ENCODE measurements at places on chromosomes 11 and 22.

DNA sequence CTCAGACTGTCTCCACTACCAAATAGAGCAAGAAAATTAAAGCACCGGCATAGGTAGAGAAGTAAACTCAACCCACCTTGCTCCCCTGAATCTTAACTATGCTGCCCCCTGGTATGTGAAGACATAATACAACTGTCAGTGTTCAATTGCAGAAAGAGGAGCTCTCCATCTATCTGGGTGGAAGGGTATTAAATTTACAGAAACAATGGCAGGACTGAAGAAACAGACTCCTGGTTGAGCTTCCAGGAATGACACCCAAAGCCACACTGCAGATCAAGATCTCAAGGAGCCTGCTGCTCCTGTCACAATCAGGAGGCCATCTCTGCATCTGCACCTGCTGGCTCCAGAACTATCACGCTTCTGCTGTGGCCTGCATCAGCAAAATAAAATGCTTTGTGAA lies 132.1 kb upstream of the BMAL1 start:
- DNase-seq: no peak

- no peak for DNase-seq
Measured at GRCh38 chr11:63508745-63509144, 2.9 kb downstream of the LGALS12 start.

- DNase-seq: no peak
Measured at GRCh38 chr11:24859801-24860300, 363.0 kb downstream of the LUZP2 start.

DNA sequence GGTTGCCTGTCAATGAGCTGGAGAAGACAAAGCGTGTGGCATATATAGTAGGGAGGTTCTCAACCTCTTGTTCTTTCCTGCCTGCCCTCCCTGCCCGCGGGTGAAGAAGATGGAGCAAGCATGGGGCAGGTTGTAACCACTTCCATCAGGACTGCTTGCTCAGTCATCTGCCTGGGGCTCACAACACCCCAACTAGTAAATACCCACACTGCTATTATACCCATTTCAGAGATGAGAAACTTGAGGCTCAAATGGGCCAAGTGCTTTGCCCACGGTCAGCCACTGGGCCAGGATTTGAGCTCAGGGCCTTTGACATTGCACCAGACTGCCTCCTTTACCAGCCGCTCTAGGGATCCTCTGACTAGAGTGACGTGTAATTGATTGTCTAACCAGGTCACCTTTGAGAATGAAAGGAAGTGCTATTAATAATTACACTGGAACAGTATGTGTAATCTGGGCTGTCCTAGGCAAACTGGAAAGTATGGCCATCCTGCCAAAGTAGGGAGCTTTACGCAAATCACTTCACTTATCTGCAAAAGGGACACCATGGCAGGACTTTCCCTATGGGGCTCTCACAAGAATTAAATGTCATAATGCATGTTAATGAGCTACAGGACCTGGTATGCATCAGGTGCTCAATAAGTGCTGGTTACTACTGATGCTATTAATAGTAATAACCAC lies 2.8 kb upstream of the CDC42EP1 start:
- DNase-seq: no peak

DNA sequence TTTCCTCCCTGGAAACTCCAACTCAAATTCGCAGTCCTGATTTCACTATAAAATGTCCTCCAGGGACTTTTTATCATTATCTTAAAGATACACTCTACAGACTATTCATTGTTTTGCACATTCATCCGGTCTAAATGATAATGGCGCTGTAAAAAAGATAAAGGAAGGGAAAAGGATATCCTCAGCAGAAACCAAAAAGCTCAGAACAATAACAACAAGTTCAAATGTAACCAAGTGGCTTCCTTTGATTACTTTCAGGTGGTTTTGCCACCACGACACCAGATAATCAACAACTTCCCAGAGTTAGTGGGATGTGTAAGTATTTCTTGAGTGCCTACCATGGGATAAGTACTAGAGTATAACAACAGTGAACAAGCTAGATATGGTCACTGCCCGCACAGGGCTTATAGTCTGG lies 26.3 kb downstream of the PRCP start:
- no peak for DNase-seq

- no peak for DNase-seq
Measured at GRCh38 chr11:15099267-15099666, 15.5 kb upstream of the INSC start.

- peak; percentile 92 for DNase-seq
Measured at GRCh38 chr11:117273550-117274289, 17.4 kb upstream of the BACE1-AS start.

DNA sequence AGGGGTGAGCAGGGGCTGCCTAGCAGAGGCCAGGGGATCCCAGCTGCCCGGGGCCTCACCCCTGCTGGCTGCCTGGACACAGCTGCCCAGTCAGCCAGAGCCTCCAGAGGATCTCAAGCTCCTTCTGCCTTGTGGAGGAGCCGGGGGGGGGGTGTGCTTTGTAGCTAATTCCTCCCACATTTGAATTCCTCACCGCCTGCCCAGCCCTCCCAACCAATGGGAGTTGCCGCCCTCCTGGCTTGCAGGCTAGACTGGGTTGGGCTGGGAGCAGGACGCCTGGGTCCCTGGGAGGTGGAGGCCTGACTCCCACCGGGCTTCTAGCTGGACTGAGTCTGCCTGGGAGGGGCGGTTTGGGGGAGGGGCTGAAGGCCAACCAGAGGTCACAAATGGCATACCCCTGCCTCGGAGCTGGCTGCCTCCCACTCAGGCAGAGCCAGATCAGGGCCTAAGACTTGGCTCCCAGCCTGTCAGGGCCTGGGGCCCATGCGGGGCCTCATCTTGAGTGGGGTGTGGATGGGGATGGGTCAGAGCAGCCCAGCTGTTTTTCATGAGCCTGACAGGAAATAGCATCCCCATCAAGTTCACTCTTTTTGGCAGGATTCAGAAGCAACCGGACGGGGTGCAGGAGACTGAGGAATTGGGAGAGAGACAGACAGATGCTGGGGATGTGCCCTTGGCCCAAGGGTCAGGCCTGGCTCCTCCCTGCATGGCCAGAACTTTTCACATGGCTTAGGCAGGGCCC lies 29.2 kb upstream of the PDE2A start:
- peak; percentile 88 for DNase-seq

GRCh38 chr11:119531623-119532022 lies 108.7 kb upstream of the THY1 start:
- DNase-seq: no peak

- peak; percentile 60 for DNase-seq
Measured at GRCh38 chr11:62611705-62612365, 740 bp downstream of the EML3 start.

DNA sequence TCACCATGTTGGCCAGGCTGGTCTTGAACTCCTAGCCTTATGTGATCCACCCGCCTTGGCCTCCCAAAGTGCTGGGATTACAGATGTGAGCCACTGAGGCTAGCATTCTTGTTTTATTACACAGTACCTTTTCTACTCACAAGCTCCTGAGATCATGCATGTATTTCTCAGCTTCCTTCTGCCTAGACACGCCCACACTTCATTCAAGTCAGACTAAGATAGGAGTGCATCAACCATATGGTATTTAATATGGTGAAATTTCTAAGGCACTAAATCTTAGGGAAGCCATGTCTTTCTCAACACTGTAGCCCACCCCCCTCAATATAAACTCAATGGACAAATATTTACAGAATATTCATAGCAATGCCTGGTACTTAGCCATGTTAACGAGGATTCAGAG lies 62.1 kb downstream of the SLC25A17 start:
- peak; percentile 42 for DNase-seq

DNA sequence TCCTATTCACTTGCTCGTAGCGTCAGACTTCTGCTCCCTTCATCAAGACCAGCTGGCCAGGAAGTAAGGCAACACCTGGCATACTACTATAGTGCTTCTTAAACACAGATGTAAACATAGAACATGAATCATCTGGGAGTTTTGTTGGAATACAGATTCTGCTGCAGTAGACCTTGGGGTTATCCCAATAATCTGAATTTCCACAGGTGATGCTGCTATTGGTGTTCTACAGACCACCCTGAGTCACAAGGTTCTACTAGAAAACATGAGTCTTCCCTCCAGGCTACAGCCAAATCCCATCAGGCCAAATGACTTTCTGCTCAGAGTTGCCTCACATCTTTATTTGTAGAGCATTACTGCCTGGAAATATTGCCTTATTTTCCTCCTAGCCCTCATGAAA lies 175.2 kb downstream of the NELL1 start:
- no peak for DNase-seq

DNA sequence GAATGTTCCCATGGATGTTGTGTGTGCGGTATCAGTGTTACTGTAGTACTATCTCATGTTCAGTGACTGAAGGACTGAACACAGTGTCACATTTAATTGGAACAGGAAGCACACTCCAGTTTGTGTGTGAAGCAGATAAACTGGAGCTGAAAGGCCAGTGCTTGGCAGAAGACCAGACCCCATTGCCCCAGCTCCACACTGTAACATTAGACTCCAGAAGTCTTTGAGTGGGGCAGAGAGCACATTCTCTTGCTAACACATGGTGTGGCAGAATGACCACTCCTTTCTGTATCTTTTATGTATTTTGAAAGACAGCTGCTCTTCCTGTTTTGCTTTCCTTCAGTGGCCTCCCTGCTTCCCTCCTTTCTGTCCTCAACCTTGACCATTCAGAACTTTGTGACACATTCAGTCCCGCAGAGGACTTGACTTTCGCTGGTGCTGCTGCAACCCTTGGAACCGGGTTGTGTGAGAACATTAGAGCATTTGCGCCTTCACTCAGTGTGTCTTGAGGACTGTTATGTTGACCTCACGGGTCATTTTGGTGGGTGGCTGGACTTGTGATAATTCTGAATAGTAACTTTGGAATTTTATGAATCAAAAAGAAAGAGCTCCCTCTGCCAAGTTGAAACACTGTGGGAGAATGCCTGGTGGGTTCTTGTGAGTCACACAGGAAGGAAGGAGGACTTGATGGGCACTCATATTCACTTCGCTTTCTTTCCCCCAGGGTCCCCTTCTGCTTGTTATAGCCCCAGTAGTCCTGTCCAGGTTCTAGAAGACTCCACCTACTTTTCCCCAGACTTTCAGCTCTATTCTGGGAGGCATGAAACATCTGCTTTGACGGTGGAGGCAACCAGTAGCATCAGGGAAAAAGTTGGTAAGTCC lies 26.4 kb downstream of the AMOTL1 start:
- peak; percentile 98 for DNase-seq

GRCh38 chr11:76702336-76703128 lies 32.0 kb upstream of the LRRC32 start:
- no peak for DNase-seq

DNA sequence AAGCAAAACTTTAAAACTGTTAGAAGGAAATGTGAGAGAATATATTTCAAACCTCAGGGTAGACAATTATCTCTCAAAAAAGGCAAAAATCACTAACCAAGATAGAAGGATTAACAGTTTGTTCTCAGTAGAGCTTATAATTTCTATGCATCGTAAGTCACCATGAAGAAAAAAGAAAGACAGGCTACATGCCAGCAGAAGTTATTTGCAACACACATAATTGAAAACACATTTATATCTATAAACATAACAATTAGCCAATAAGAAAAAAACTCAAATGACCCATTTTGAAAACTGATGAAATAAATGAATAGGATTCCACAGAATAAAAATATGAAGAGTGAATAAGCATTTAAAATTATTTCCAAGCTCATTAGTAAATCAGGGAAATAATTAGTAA lies 24.4 kb upstream of the SNX19 start:
- no peak for DNase-seq

DNA sequence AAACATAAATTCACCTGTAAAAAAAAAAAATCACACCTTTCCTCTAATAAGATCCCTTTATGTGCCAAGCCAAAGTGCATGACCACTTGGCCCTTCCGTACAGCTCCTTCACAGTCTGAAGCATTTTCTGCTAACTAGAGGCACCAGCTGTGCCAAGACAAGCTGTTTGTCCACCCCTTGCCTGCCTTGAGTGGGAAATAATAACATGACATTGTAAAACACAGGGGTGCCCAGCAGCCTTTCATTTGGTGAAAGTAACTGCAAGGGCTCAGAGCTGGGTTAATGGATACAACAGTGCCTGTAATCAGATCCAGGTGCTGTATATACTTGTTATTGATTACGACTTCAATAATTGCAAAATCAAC lies 59.2 kb downstream of the DDIAS start:
- no peak for DNase-seq

DNA sequence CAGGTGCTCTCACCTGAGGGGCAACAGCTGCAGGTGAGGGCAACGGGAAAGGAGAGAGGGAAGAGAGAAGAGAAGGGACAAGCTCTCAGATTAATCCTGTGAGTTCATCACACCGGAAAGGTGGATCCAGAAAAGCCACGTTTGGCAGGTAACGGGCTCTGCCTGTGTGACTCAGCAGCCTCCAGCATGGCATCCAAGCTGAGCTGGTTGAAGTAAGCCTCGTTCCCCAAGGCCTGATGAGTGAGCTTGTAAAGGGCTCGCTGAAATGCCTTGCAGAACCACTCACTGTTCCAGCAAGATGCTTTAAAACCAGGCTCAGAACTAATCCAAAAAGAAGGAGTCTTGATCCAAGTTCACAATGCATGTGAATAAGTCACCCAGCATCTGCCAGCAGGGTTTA lies 206.9 kb upstream of the TMEM45B start:
- no peak for DNase-seq

DNA sequence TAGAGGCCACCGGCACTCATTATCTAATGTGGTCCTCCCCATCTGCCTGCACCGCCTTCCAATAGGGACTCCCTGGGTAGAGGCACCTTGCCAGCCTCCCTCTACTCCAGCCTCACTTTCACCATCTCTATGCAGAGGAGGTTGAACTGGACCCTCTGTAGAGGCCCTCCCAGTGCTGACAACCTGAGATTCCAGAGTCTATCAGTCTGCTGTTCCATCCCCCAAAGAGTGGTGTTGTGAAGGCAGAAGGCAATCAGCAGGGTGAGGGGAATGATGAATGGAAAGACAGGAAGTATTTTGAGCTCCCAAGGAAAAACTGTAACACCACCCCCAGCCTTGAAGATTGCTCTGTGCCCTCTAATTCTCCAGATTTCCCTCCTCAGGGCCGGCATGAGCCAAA lies 77.9 kb downstream of the THAP12 start:
- no peak for DNase-seq

- DNase-seq: peak; percentile 36
Measured at GRCh38 chr11:123434262-123434661, 4.2 kb downstream of the GRAMD1B start.

DNA sequence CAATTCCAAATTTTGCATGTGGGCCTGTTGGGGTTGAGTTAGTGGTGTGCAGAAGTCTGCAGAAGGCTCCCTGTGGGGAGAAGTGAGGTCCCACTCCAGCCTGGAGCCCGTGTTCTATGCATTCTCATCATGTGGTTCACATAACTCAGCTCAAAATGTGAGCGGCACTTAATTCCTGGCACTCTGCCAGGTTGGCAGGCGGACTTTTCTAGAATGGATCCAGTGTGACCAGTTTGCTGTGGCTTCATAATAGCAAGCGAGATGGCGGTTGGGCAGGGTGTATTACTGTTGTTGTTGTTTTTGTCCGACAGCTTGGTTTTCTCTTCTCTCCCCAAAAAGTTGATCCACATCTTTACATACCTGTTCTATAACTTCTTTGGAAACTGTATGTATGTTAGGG lies 146.8 kb upstream of the TTC12 start:
- no peak for DNase-seq

- peak; percentile 44 for DNase-seq
Measured at GRCh38 chr11:17703951-17704350, 15.4 kb upstream of the MYOD1 start.

All from choroid plexus epithelial cell (primary cell).